ENCODE measurements at places on chromosomes 2 and 18. TPM values are rescaled to one million over a fixed set of nuclear protein-coding genes. Genes with fewer than 3 reads are reported as not detected.

DNA sequence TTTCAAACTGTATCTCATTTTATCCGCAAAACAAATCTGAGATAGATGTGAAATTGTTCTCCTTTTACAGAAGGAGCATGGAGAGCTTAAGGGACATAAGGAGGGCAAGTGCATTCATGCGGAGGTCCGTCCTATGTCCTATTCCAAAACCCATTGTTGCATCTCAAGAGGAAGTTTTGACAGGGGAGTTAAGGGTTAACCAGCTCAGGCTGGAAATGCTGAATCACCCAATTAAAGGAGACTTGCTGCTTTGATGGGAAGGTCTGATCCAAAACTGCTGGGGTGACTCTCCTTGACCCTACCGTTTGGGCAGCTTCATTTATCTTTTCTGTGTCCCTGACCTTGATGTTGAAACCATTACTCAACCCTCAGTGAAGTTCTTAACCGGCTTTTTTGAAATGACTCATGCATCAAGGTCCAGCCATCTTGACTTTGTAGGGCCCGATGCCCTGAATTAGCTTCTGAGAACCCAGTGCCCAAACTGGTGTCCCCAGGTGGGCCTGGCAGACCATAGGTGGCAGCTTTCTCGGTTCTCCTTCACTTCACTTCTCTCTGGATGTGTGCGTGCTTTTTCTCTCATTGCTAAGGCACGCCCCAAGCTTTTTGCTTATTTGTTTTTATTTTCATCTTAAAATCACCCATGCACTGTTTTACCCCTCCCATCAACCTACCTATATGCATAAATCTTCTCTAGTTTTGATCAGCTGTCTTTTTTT lies 15.9 kb upstream of the TXNDC2 start:
- no peak for DNase-seq

The SERPINB2 gene
- total RNA-seq, result not detected

GRCh38 chr2:31233741-31234682 lies at the start of gene EHD3:
Gene EHD3, plus strand, starts transcription at chr2:31234152. Its CDS starts 470 bp downstream, at chr2:31234622.
- DNase-seq, result peak; percentile 92

The POTEJ gene
- not detected for total RNA-seq

GRCh38 chr18:32980896-32981295 lies 208.1 kb upstream of the KLHL14 start:
- DNase-seq, result no peak

GRCh38 chr2:130827502-130828251 lies 9.0 kb upstream of the ARHGEF4 start:
- no peak for DNase-seq

DNA sequence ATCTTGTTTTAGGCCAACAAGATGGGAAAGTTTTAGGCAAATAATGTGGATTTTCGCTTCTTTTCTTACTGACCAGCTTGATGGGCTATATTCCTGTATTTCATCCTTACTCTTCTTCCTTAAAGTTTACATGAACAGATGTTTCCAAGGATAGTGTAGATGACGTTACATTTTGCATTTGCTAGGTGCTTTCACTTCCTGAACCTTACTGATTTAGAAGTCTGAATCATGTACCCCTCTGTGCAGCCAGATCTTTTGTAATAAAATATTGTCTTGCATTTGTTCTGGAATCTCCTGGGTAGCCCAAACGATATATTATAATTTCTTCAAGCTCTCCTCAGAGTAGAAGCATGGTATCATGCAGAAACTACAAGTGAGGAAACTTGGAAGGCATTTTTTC lies 93.4 kb downstream of the CALCRL start:
- DNase-seq, result no peak

Measured in dorsolateral prefrontal cortex (tissue), 122 donors.